ENCODE measurements at places on chromosomes 16 and 17.

DNA sequence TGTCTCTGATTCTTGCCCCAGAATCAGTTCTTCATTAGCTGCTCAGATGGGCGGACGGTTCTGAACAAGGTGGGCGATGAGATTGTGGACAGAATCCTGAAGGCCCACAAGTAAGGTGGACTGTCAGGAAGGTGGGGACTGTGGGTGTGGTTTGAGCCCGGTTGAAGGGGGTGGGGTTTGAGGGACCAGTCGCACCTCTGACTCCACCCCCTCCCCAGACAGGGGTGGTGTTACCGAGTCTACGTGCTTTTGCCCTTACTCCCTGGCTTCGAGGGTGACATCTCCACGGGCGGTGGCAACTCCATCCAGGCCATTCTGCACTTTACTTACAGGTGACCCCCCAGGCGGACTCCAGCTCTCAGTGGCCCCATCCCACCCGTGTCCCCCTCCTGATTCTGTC is 11.3 kb downstream of the PLD2 start:
- no peak for DNase-seq

DNA sequence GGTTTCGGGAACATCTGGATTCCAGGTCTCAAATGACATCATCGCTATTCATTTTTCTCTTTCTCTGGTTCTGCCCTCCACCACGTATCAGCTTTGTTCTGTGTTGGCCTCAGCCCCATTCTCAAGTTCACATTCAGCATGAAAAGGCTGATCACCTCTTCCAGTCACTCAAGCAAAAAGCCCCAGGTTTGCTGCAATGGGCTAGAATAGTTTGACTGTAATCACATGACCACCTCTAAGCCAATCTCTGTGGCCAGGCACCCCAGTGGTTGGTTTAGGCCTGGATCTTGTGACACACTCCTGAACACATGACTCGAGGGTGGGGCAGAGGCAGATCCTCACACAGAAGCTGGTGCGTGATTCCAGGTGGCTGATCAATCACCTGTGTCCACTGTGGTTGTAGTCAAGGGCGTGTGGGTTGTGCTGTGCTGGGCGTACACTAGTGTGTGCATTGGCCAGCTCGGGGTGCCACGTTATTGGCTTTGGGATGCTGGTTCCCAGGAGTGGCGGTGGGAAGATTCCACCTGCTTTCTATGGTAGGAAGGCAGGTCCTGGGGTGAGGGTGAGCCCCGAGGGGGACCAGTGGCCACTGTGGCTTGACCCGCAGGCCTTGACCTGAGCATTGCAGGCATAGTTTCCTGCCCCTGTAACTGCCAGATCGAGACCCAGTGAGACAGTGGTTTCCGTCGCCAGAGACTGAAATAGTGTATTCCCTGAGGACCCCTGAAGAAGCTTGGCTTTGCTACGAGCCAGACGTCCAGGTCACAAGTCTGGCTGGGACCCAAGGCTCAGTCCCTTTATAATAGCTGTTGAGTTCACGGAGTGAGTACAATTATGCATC is 12.0 kb downstream of the EEF2K start:
- DNase-seq = no peak

DNA sequence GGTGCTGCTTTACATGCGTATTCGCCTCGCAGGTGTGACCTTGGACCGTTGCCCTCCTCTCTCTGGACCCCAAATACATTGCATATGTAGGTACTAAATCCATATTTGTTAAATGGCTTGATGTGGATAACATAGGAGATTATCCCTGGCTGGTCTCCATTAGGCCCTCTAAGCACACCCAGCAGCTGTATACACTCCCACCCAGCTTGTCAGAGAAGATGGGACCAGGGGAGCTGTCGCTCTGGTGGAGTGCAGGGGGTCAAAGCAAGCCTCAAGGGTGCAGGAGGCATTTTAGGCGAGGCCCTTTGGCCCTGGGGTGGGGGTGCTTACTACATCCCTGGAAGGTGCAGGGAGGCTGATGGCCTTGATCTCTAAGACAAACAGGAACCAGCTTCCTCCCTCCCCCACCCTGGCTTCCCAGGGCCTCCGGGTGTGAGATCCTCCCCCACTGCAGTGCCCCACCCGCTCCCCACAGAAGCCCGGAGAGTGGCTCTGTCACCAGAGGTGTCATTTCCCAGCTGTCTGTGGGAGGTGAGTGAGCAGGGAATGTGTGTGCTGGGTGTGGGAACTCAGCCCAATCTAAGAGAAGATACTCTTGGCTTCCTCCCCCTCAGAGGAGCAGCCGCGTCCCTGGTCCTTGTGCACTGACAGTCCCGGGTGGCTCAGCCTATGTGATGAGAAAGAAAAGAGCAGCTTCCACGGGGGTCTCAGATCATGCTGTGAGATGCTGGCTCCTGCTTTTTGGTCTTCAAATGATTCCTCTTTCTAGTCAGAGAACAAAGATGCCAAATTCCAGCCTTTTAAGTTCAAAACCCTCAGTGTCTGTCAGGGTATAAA is 1.4 kb upstream of the VAMP2 start:
- no peak for DNase-seq

GRCh38 chr17:77734371-77735080 is 224.0 kb upstream of the TNRC6C start:
- no peak for DNase-seq

DNA sequence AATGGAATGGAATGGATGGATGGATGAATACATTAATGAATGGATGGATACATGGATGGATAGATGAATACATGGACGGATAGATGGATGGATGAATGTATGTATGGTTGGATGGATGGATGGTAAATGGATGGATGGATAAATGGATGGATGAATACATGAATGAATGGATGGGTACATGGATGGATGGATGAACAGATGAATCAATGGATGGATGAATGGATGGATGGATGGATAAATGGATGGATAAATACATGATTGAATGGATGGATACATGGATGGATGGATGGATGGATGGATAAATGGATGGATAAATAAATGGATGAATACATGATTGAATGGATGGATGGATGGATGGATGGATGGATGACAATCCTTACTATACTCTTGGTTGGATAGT is 26.0 kb downstream of the TMC5 start:
- no peak for DNase-seq

DNA sequence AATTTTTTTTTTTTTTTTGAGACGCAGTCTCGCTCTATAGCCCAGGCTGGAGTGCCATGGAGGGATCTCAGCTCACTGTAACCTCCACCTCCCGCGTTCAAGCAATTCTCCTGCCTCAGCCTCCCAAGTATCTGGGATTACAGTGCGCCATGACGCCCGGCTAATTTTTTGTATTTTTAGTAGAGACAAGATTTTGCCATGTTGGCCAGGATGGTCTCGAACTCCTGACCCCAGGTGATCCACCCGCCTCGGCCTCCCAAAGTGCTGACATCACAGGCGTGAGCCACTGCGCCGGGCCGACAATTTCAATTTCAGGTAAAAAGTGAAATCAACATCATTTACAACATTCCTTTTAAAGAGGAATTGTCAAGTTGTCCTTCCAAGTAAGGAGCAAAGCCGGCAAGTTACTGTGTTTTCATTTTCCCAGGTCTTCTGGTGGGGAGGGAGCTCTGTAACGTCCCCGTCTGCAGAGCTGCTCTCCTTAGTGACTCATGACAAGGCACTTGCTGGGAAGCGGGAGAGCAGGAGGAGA is 873 bp downstream of the NPLOC4 start:
- no peak for DNase-seq

DNA sequence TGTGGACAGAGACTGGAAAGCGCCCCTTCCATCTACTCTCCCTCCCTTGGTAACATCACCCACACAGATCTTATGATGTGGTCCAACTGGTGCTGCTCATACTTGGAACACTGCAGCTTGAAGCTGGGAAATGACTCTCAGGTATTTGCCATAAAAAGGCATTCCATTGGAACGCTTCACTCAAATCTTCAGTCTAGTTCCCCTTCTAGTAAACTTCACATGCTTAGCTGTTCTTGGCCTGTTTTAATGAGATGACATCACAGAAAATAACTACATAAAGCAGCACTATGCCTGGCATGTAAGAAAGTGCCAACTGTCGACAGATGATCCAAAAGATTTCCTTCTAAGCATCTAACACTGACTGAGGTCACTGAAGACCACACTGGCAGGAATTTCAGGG is 9.3 kb downstream of the ZNF263 start:
- no peak for DNase-seq

GRCh38 chr17:39238311-39238972 is 12.7 kb upstream of the STAC2 start:
- peak; percentile 69 for DNase-seq

DNA sequence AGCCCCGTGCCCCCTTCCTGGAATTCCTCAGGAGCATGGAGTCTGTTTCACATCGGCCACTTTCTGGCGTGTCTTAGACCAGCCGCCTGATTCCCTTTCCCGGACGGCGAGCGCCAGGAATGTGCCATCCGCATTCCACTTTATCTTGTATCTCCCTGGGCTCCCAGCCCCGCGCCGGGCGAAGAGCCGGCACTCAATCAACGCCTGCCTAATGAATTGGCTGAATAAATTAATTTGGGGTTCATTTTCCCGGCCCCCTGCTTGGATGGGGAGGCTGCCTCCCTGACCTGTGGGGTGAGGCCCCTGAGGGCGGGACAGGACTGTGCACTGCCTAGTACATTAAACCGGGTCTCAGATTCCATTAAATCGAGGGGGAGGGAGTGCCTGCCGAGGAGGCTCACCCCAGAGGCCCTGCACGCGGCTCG is 282.3 kb upstream of the TNRC6C start:
- DNase-seq = no peak

- DNase-seq = no peak
Measured at GRCh38 chr16:86087011-86087895, 188.3 kb downstream of the IRF8 start.

- no peak for DNase-seq
Measured at GRCh38 chr16:11349599-11350276, 4.5 kb downstream of the RMI2 start.

DNA sequence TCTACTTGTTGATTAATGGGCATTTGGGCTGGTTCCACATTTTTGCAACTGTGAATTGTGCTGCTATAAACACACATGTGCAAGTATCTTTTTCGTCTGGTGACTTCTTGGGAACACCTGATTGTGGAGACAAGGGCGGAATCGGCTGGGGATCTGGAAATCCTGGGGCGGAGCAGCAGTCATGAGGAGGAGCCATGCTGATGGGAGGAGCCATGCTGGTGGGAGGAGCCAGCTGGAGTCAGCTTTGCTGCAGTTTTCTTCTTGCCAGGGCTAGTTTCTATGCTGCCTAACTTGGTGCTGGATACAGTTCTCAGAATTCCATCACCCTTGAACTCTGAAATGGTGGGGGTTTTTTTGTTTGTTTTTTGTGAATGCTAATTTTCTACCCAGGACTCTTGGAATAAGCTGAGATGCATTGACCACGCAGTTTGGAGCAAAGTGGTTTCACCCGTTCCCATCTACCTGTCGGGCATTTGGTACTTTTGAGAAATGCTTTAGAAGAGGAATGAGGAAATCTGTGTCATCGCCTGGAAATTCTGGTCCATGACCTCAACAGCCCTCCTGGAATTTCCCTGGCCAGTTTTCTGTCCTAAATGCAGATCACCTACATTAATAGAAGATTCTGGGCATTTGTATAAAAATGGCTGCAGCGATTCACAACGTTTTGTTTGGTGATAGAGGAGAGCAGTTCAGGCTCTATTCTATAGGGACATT is 217.4 kb upstream of the ZFHX3 start:
- DNase-seq = no peak

- DNase-seq = no peak
Measured at GRCh38 chr16:4328782-4329775, 13.2 kb downstream of the GLIS2 start.
